ENCODE measurements at places on chromosomes 1 and 21.

DNA sequence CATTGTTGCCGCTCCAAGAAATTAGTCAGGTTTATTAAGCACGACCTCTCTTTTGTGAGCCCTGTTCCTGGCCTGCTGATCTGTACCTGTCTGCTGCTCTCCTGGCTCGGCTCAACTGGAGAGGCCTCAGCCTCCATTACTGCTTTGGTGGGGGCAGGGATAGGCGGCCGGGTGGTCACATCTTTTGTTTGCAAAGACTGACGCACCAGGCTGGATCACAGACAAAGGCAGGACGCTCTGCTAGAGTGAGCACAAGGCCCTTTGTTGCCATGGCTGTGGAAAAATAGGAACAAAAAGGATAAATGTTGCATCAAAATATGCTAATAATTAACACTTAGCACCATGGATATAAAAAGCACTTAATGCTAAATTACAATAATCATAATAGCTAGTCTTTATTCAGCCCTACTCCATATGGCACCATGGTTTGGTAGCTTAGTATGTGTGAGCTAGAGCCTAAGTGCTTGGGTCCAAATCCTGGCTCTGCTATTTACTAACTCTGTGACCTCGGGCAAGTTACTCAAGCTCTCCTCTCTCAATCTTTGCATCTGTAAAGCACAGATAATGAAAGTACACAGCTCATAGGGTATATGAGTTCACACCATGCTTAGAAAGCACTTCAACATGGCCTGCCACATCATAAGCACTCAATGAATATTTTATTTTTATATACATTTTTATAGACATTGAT is 28.9 kb upstream of the HPDL start:
- DNase-seq = no peak

DNA sequence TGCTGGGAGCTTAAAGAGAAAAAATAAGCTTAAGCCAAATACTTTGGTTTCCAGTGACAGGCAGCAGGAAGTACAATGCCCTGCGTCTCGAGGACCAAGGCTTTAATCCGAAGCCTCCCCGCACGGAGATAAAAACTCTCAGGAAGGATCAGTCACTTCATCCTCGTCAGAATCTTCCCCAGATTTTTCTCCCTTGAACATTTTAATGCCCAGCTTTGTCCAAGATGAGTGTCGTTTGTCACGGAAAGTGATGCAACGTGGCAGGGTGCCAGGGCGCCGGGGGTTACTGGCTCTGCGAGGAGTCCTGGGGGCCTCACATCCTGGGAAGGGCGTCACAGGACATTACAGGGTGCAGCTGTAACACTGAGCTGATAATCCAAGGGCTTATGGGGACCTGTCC is 25.2 kb upstream of the PCBP3 start:
- no peak for DNase-seq

DNA sequence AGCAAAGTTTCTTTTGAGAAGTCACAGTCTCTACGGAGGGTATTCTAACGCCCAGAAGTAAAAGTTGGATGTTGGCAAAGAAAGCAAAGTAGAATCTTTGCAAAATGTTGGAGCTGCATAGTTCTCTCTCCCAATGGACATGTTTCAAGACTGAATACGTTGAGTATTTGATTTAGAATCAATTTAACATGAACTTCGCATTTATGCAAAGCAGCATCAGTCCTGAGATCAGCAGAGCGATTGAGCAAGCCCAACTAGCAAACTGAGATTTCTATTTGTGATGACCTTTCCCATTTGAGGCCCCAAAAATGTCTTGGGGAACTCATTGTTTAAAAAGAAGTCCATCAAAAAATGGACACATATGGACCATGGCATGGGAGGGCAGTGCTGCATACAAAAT is 8.0 kb downstream of the RUNX1 start:
- no peak for DNase-seq

GRCh38 chr1:156809281-156809680 is 7.4 kb downstream of the SH2D2A start:
- DNase-seq = no peak

- DNase-seq = no peak
Measured at GRCh38 chr1:56561227-56562019, 17.9 kb downstream of the PLPP3 start.

DNA sequence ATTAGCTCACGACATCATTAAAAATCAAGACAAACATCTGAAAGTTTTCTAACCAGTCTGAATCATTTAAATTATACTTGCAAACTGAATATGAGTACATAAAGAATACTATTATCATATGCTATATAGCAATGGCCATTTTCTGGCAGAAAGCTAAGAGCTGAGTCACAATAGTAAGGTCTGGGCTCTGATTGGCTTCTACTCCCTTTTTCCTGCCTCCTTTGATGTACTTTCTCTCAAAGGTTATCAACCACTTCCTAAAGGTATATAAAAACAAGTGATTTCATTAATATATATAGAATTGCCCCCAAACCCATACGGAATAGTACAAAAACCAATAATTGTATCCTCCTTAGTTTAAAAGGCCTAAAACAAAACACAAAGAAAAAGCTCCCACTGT is 7.0 kb downstream of the KCNA3 start:
- DNase-seq = peak; percentile 56

Measured in CD4-positive, alpha-beta T cell treated with Interleukin-10 for 1 hour (primary cell).